ENCODE measurements at places on chromosomes 6 and 20.

GRCh38 chr6:158158123-158158522 lies 9.9 kb downstream of the SERAC1 start:
- H3K4me1 ChIP-seq, result no peaks in the 10 kb centered on the region
- H3K36me3 ChIP-seq, result peaks cover 3% of the 10 kb centered on the region
- H3K27ac ChIP-seq, result no peak overlapping the region
- DNase-seq, result no peak
- no peaks in the 10 kb centered on the region for H3K27me3 ChIP-seq

GRCh38 chr20:8805737-8806442 lies 263.0 kb upstream of the PLCB4 start:
- no peak for DNase-seq
- no peak overlapping the region for H3K4me3 ChIP-seq
- no peaks in the 10 kb centered on the region for H3K27me3 ChIP-seq
- H3K4me1 ChIP-seq, result no peaks in the 10 kb centered on the region
- no peaks in the 10 kb centered on the region for H3K36me3 ChIP-seq

GRCh38 chr6:32459781-32460424 lies 20.2 kb downstream of the HLA-DRA start:
- peaks cover 10% of the 10 kb centered on the region for H3K4me1 ChIP-seq
- H3K4me3 ChIP-seq, result no peak overlapping the region
- no peak overlapping the region for H3K27ac ChIP-seq

GRCh38 chr6:42091718-42092023 lies 41.3 kb downstream of the TAF8 start:
- H3K4me3 ChIP-seq, result no peak overlapping the region
- no peak for DNase-seq
- no peaks in the 10 kb centered on the region for H3K4me1 ChIP-seq
- H3K27me3 ChIP-seq, result no peaks in the 10 kb centered on the region

GRCh38 chr6:55916188-55916587 lies 40.8 kb upstream of the BMP5 start:
- H3K4me1 ChIP-seq, result no peaks in the 10 kb centered on the region
- H3K36me3 ChIP-seq, result no peaks in the 10 kb centered on the region
- DNase-seq, result no peak
- H3K4me3 ChIP-seq, result no peak overlapping the region

GRCh38 chr6:66396549-66396948 lies 689.5 kb upstream of the EYS start:
- no peak for DNase-seq
- no peak overlapping the region for H3K4me3 ChIP-seq
- no peaks in the 10 kb centered on the region for H3K4me1 ChIP-seq
- no peaks in the 10 kb centered on the region for H3K36me3 ChIP-seq
- H3K27me3 ChIP-seq, result no peaks in the 10 kb centered on the region
- H3K27ac ChIP-seq, result no peak overlapping the region

- H3K36me3 ChIP-seq, result no peaks in the 10 kb centered on the region
- no peak for DNase-seq
- H3K4me1 ChIP-seq, result no peaks in the 10 kb centered on the region
- no peak overlapping the region for H3K27ac ChIP-seq
- H3K27me3 ChIP-seq, result no peaks in the 10 kb centered on the region
Observed at GRCh38 chr20:16106191-16106849, 466.9 kb downstream of the KIF16B start.

GRCh38 chr6:101650402-101651100 lies 257.0 kb downstream of the GRIK2 start:
- no peaks in the 10 kb centered on the region for H3K4me1 ChIP-seq
- no peak overlapping the region for H3K27ac ChIP-seq
- no peak overlapping the region for H3K4me3 ChIP-seq
- H3K36me3 ChIP-seq, result no peaks in the 10 kb centered on the region
- no peaks in the 10 kb centered on the region for H3K27me3 ChIP-seq

DNA sequence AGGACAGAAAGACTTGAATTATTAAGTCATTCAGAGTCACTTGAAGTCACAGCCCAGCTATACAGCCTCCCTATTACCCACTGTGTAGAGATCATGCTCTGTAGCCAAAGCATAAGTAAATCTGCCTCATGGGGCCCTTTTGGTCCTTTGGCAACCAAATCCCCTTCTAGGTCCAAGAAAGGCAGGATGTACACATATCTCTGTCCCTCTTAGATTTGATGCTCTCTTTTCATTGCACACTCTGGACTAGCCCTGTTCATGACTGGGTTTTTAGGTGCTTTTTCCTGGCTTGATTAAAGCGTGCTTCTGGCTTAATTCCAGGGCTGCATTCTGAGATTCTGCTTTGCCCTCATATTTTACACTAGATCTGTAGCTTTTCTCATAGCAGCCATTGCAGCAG lies 296.8 kb downstream of the TENT5A start:
- no peaks in the 10 kb centered on the region for H3K4me1 ChIP-seq
- DNase-seq, result no peak
- no peaks in the 10 kb centered on the region for H3K36me3 ChIP-seq
- no peaks in the 10 kb centered on the region for H3K27me3 ChIP-seq
- H3K27ac ChIP-seq, result no peak overlapping the region
- no peak overlapping the region for H3K4me3 ChIP-seq

DNA sequence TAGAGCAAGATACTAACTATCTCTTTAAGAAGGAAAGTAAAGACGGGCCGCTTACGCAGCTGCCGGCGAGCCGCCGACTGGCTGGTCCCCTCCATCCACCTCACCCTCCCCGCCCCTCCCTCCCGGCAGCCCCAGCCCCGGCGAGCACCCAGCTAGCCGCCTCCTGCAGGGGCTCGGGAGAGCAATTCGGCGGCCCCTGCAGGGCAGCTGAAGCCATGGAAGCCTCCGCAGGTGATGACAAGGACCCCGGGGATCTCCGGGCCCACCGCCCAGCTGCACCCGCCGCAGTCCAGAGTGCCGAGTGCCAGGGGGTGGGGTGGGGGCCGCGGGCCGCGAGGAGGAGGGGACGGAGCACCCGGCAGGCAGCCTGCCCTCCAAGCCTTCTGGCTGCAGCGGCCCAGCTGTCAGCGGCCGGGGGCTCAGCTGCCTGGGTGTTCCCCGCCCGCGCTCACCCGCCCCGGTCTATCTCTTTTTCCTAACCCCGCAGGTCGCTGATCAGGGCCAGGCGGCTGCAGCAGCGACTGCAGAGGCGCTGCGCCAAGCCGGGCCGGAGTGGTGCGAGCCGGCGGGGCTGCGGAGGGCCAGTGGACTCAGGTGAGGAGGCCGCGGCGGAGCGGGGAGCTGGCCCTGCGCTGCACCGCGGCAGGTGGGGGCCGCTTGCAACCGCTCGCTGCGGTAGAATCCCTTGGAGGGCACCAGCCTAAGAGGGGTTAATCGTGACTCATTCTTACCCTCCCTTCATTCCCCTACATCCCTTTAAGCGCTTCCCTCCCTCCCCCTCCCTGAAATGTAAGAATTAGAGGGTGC lies at the start of gene SNPH:
TSS of gene SNPH (plus strand) at position 128 of the 807 bp plus-strand sequence. CDS start 29,946 bp downstream, outside the sequence.
- peak within 1 kb of the TSS; percentile 60 for H3K4me3 ChIP-seq
- peak within 1 kb of the TSS; percentile 72 for H3K27ac ChIP-seq
- DNase-seq, result peak; percentile 63
- no peaks in the 10 kb centered on the region for H3K27me3 ChIP-seq
- H3K4me1 ChIP-seq, result peaks cover 35% of the 10 kb centered on the region

DNA sequence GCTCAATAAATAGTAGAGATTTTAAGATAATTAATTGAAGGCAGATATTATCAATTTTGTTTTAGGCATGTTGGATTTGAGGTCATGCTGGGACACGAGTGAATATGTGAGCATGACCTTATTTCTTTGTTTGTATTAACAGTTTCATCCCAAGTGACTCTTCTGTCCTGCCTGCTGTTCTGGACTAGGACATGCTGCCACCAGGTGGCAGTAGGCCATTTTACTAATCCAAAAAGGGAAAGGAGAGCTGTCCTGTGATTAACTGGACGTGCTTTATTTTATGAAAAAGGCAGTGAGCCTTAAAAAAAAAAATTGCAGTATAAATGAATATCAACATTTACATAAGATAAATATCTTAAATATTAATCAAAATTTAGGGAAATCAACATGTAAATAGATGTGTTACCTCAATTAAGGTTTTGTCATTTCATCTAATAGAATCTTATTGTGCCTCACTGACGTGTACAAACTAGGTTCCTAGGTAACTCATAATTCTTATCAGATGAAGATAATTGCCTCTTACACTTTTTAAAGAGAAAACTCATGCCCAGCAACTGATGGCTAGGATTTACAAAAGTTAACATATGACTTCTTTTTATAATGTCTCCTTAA lies 49.8 kb downstream of the FRK start:
- peak; percentile 26 for DNase-seq
- H3K27me3 ChIP-seq, result peaks cover 9% of the 10 kb centered on the region
- no peaks in the 10 kb centered on the region for H3K36me3 ChIP-seq
- H3K27ac ChIP-seq, result no peak overlapping the region
- no peaks in the 10 kb centered on the region for H3K4me1 ChIP-seq

DNA sequence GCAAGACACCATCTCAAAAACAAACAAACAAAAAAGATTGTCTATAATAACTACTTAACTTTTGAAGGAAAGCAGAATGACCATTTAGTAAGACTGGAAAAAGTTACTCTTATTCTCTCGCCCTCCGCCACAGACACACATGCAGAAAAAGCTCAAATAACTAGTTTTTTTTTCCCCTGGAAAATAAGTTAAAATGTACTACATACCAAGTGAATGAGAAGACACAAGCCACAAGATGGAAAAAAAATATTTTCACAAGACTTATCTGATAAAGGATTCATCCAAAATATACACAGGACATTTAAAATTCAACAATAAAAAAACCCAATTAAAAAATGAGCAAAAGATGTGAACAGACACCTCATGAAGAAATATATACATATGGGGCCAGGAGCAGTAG lies 31.9 kb downstream of the NUDT3 start:
- no peaks in the 10 kb centered on the region for H3K4me1 ChIP-seq
- H3K4me3 ChIP-seq, result no peak overlapping the region
- no peak overlapping the region for H3K27ac ChIP-seq
- H3K27me3 ChIP-seq, result no peaks in the 10 kb centered on the region
- DNase-seq, result no peak

GRCh38 chr6:46923476-46923875 lies 1.7 kb upstream of the ADGRF5 start:
- no peaks in the 10 kb centered on the region for H3K4me1 ChIP-seq
- no peaks in the 10 kb centered on the region for H3K36me3 ChIP-seq
- no peak overlapping the region for H3K4me3 ChIP-seq
- no peak for DNase-seq
- no peak overlapping the region for H3K27ac ChIP-seq

DNA sequence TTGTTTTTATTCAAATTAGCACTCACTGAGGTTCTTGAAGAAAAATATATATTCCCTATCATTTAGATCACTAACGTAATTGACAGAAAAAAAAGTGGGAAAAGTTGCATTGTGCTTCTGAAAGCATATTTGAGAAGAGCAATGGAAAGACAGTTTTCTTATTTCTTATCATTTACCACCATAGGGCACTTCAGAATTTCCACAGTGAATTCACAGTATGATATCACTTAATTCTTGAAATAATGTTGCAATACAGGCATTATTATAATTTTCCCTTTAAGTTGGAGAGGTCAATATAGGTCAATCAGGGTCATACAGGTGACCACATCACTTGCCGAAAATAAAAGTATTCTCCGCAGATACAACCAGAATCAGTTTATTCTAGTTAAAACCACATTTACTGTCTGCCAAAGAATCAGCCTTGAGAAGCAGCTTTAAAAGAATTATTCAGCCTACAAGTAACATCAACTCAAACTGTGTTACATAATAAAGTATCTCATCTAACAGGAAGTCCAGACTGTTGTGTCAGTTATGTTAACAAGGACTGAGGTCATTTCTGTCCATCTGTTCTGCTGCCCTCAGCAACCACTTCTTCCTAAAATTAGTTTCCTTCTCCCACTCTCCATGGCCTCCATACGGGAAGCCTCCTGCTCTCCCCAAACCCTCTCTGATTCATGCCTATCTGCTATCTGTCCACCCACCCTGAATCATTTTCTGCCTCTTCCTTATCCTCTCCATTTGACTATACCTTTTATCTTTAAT lies 121.2 kb downstream of the SIM1 start:
- H3K4me3 ChIP-seq, result no peak overlapping the region
- no peak overlapping the region for H3K27ac ChIP-seq
- no peak for DNase-seq
- H3K27me3 ChIP-seq, result no peaks in the 10 kb centered on the region
- no peaks in the 10 kb centered on the region for H3K36me3 ChIP-seq
- H3K4me1 ChIP-seq, result no peaks in the 10 kb centered on the region

- DNase-seq, result no peak
- no peak overlapping the region for H3K4me3 ChIP-seq
- H3K27me3 ChIP-seq, result peaks cover 7% of the 10 kb centered on the region
Observed at GRCh38 chr20:46423882-46424482, 17.6 kb upstream of the ELMO2 start.

- peak overlapping the region; percentile 17 for H3K4me3 ChIP-seq
- peak overlapping the region; percentile 84 for H3K27ac ChIP-seq
- peak; percentile 31 for DNase-seq
- peaks cover 63% of the 10 kb centered on the region for H3K4me1 ChIP-seq
- H3K36me3 ChIP-seq, result no peaks in the 10 kb centered on the region
- H3K27me3 ChIP-seq, result no peaks in the 10 kb centered on the region
Observed at GRCh38 chr6:159061805-159062563, 17.2 kb upstream of the TAGAP start.

- peak; percentile 39 for DNase-seq
- no peaks in the 10 kb centered on the region for H3K36me3 ChIP-seq
- H3K27me3 ChIP-seq, result no peaks in the 10 kb centered on the region
- peaks cover 2% of the 10 kb centered on the region for H3K4me1 ChIP-seq
Observed at GRCh38 chr6:116476002-116476678, 15.0 kb downstream of the CALHM6 start.

DNA sequence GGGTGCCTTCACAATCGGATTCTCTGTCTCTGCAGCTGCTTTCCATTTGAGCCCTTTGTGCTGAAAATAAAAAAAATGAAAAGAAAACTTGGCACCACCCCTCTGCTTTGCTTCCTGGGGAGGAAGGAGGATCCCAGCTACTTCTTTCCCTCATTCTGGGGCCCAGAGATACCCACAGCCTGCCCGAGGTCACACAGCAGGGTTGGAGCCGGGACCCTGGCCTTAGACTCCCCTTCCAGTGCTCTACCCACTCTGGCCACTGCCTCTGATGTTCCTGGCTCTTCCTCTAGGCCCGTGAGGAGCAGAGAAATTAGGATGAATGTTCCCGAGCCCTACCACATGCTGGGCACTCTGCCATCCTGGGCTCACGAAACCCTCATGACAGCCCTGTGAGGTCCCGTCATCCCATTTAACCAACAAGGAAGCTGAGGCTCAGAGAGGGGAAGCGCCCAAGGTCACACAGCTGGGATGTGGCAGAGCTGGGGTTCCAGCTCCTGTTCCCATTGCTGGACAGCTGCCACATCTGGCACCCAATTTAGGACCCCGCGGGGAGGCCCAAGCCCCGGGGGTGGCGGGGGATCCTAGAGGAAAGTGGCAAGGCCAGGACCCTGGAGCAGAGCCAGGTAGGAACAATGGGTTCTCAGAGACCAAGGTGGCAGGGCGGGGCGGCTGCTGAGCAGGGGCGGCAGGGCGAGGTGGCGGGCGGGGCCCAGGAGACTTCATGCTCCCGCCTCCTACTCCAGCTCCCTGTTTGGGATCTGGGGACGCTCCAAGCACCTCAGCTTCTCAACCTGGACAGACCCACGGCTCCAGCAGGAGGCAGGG lies 76.6 kb downstream of the CEBPB start:
- H3K27me3 ChIP-seq, result peaks cover 12% of the 10 kb centered on the region
- DNase-seq, result no peak
- no peaks in the 10 kb centered on the region for H3K36me3 ChIP-seq
- peaks cover 4% of the 10 kb centered on the region for H3K4me1 ChIP-seq
- no peak overlapping the region for H3K4me3 ChIP-seq

GRCh38 chr20:62793757-62794006 lies 2.6 kb upstream of the MRGBP start:
- DNase-seq, result no peak
- H3K27ac ChIP-seq, result peak overlapping the region; percentile 90
- peaks cover 56% of the 10 kb centered on the region for H3K4me1 ChIP-seq
- H3K36me3 ChIP-seq, result peaks cover 9% of the 10 kb centered on the region

Measured in CD4-positive, alpha-beta T cell (primary cell).